ENCODE measurements at places on chromosomes 11 and 22.

GRCh38 chr22:43826142-43827002 lies 14.3 kb upstream of the EFCAB6 start:
- no peak for DNase-seq

- DNase-seq: no peak
Observed at GRCh38 chr11:72410956-72411355, 23.4 kb downstream of the CLPB start.

DNA sequence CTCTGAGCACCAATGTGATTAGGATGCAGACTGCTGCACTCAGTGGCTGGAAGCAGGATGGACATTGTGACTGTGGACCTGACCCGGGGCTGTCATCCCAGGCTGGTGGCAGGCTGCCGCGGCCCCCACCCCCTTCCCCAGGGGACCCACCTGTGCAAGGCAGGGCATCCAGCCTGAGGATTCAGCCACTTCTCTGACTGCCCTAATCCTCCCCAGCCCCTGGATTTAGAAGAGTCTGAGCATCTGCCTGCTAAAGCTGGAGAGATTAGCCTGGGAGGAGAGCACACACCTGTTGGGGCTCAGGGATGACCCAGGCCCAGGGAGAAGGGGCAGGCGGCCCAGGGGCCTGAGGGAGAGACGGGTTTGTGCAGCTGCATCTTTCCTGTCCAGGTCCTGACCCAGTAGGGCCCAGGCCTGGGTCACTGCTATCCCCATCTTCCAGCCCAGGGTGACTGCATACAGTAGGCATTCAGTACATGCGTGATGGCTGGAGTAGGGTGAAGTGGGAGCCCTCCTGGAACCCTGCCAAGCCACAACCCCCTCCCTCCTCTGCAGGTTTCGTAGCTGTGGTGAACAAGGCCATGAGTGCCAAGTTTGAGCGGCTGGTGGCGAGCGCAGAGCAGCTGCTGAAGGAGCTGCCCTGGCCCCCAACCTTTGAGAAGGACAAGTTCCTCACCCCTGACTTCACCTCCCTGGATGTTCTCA lies 12.1 kb downstream of the DPP3 start:
- DNase-seq: no peak

- DNase-seq: no peak
Observed at GRCh38 chr11:70255477-70256116, 14.9 kb upstream of the PPFIA1 start.

- no peak for DNase-seq
Observed at GRCh38 chr11:133681901-133682300, 149.6 kb upstream of the OPCML start.

DNA sequence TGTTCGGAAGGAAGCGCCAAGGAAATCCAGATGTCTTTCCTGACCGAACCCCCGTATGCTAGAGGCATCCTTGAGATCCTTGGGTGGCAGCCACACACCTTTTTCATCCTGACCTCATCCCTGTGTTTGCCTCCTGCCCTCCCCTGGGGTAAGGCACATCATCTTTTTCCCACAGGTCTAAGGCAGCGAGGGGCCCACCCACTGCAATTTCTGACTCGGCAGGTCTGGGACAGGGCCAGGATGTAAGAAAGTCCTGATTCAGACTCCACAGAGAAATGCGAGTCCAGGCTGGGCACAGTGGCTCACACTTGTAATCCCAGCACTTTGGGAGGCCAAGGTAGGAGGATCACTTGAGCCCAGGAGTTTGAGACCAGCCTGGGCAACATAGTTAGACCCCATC lies 10.5 kb downstream of the ZMAT5 start:
- DNase-seq: no peak

- DNase-seq: no peak
Observed at GRCh38 chr11:130003717-130004001, 1.0 kb upstream of the PRDM10 start.
